NCI-H524 (cell line): ENCODE measurements at places on chromosomes 4 and X.

- DNase-seq, result no peak
Observed at GRCh38 chr4:109499513-109499912, 60.5 kb upstream of the MCUB start.

DNA sequence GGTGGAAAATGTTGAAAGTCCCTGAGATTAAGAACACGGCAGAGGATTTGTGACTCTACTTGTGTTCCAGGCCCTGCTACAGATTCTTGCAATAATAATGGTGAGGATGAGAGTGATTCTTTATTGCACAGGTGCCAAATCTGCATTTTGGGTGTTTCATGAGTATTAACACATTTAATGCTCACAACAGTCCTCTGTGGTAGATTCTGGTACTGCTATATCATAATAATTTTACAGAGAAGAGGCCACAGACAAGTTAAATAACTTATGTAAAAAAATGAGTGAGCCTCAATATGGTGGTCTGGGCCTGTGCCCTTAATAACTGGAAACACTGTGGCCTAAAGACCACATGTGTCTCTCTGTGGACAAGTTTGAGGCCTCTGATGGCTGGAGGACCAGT is 124.3 kb downstream of the C4orf33 start:
- no peak for DNase-seq

DNA sequence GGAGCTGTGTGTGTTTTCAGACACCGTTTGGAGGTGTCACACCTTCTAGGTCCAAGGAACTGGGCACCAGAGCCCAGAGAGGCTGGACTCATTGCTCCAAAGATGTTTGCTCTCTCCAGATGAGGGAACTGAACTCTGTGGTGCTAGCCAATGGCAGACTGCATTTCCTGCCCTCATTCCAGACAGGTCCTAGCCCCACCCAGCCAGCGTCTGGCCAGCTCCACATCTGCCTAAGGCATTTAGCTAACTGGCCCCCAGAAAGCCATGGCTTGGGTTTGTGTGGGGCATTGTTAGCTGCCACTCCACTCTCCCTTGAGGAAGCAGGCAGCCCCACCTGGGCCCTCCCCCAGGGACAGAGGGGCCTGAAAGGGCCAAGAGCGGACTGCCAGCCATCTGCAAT is 11.4 kb downstream of the FGD1 start:
- DNase-seq, result no peak

DNA sequence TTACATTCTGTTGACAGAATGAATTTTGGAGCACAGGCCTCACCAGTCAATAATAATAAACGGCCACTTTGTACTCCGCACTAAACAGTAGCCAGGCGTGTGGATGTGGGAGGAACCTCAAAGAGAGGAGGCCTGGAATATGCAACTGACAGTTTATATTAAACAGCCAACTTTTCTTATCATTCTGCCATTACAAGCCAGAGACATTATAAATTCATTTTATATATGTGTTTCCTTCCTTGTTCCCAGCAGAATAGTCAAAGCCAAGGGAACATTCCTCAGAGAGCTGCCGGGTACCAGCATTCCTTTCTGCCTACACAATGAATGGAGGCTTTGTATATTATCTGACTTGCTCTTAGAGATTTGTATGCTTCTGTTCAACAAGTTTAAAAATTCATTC is 436.5 kb upstream of the FTHL17 start:
- DNase-seq, result no peak

- DNase-seq, result no peak
Observed at GRCh38 chr4:25859429-25860148, 3.2 kb downstream of the SEL1L3 start.

DNA sequence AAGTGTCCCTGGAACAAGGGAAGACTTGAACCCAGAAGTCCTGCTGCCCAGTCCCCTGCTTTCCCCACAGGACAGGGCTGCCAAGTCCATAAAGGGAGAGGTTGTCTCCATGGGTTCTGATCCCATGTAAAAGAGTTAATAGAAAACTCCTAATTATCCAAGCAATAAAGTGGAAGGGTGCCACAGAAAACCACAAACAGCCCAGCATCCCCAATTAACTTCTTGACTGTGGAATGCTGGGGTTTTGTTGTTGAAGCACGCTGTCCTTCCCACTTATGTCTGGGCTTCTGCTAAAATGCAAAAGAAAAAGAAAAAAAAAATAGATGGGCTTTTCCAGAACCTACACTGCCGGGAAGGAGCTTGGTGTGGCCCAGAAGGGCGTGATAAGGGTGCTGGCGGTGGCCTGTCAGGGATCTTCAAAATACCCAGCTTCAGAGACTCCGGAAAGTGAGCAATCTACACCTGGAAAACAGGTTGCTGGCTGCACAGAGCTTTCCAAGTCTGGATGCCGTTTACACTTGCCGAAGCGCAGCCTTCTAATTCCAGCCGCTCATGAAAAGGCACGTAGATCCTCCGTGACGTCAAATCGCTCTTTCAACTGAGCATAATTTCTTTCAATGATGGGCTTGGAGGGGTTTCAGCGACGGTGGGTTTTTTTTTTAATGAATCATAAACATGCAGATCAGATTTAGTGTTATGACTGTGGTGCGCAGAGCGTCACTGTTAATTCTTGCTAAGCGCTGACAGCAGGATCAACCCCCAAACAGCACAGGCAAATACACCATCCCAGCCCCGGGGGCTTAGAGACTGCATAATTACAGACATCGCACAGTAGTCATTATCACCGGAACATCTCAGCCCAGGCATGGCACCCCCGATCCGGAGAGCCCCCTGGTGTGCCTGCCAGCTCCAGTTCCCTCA is 197.6 kb downstream of the BCOR start:
- DNase-seq, result peak; percentile 66

DNA sequence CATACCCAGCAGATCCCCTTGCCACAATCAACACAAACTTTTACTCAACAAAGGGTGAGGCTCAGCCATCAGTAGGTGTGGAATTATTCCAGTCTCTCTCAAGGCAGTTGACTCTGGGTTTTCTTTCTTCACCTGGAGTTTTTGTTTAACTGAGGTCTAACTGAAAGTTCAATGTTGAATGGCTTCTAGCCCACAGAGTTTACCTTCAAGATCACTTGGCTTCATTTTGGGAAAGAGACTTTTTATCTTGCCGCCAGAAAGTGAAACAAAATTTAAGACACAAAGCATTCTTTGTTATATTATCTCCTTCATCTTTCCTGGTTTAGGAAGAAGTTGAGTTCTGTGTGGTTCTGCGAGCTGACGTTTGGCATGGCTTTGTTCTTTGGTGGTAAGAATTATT is 83.8 kb upstream of the RASGEF1B start:
- no peak for DNase-seq

DNA sequence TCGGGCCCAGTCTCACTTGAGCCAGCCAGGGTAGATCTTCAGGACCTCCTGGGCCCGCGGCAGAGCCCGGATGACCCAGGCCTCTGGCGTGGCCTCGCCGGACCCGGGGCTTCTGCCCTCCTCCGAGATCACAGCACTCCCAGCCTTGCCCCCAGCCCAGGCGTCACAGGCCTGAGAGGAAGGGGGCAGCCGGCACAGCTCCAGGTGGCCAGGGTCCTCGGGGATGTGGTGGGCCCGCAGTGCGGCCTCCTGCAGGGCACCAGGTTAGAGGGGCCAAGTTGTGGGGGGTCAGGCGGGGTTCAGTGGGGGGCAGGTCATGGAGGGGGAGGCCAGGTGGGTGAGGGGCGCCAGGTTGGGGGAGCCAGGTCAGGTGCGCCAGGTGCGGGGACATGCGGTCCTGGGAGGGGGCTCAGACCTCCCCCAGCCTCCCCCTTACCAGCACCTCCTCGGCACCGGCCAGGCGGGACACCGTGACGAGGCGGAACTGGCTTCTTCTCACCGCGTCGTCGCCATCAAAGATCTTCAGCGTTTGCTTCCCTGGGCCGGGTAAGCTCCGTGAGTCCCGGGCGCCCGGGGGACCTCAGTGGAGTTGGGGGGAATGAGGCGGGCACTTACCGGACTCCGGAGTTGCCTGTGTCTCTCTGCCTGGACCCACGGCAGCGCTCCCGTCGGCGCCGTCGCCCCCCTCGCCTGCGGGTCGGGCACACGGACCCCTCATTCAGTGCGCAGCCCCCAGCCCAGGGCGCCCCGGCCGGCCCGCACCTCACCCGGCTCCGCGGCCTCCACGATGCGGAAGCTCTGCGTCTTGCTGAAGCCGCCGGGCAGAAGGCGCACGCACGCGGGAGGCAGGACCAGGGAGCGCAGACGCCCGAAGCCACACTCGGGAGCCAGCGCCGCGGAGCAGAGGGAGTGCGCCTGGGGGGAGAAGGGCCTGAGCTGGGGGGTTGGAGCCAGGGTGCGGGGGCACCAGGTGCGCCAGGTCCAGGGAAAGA is 6.0 kb downstream of the DGKQ start:
- no peak for DNase-seq

GRCh38 chr4:8244001-8244757 is 25.4 kb upstream of the HTRA3 start:
- no peak for DNase-seq

DNA sequence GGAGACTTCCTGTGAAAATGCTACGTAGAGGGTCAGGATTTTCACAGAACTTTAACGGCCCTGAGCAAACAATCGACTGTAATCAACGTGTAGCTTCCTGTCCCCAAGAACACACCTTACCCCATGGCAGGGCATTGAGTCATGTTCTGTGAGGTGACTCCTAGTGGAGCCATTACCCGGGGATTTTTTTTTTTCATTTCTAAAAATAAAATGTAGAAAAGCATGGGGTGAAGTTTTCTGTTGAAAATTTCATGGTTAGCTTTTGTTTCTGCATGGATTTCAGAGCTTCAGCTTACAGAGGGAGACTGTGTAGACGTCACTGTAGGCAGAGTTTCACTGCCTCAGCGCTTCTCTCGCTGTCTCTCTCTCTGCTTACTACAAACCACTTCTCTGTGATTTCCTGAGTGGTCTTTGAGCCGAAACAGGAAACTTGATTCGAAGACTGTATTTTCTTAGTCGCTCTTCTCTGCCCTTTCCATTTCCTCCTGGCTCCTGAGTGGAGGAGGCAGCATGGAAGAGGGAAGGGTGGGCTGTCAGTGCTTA is 111.7 kb downstream of the NFKB1 start:
- DNase-seq, result no peak

GRCh38 chr4:30281986-30282385 is 438.2 kb upstream of the PCDH7 start:
- DNase-seq, result peak; percentile 30

- DNase-seq, result no peak
Observed at GRCh38 chr4:26076896-26077295, 162.9 kb downstream of the SMIM20 start.

- DNase-seq, result no peak
Observed at GRCh38 chr4:54588404-54588803, 69.4 kb upstream of the KIT start.

DNA sequence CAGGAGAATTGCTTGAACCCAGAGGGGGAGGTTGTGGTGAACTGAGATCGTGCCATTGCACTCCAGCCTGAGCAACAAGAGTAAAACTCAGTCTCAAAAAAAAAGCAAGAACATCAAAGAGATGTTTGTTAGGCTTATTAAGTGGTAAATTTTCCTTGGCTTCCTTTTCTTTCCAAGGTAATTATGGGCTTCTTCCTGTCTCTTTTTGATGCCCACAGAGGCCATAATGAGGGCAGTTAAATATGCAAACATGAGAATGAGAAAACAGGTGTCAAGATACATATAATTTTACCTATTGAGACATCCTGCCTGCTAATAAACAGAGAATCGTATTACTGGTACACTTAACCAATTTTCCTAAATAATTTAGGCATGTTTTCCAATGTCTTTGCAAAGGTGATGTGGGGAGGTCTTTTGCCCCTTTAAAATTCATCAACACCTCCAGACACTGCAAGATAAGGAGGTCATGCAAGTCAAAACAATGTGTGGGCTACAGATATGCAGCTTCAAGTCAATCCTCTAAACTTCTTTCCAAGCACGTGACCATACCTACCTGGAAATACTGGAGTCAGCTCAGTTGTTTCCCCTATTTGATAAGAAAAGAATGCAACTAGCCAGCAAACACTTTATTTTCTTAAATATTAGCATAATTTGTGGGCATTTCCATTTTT is 2.7 kb downstream of the SLC39A8 start:
- no peak for DNase-seq

DNA sequence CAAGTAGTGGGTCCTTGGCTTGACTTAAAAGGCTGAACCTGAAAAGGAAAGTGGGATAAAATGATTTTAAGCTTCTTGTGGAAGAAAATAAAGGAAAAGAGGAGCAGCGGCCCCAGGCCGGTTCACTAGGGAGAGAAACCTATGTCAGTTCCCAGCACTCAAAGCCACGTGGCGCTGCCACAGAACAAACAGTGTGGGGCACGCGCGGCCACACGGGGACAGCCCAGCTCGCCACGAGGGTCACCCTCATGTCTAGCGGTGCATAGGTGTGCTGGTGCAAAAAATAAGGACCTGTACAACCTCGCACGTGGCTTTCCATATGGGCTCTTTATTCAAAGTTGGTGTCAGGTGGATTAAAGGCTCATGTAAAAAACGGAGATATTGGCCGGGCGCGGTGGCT is 17.1 kb downstream of the MSANTD1 start:
- no peak for DNase-seq

GRCh38 chr4:113013751-113014150 is 35.7 kb upstream of the ANK2 start:
- no peak for DNase-seq

DNA sequence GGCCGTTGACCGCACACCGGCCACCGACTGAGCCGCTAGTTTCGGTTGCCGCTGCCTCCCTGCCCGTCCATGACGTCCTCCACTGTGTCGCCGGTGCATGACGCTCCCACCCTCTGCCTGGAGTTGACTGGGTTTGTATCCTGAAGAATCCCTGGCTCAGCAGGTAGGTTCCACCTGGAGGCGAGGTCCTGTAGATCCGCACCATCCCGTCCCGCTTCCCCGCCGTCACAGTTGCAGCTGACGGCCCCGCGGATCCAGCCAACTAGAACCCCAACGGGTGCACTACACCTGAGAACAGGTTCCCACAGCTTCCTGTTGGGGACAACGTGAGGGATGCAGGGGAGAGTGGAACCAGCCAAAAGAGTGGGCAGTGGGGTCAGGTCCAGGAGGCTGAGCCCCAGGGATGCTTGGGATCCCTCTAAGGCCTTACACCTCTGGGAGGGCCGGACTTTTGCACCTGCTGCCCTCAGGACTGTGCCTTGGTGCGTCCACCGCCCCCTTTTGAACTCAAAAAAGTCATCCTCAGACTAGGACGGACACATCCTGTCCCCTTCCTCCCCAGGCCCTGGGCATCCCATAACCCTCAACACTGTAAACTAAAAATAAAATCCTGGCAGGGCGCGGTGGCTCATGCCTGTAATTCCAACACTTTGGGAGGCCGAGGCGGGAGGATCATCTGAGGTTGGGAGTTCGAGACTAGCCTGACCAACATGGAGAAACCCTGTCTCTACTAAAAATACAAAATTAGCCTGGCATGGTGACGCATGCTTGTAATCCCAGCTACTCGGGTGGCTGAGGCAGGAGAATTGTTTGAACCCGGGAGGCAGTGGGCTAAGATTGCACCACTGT is 1.1 kb upstream of the SLBP start:
- no peak for DNase-seq

DNA sequence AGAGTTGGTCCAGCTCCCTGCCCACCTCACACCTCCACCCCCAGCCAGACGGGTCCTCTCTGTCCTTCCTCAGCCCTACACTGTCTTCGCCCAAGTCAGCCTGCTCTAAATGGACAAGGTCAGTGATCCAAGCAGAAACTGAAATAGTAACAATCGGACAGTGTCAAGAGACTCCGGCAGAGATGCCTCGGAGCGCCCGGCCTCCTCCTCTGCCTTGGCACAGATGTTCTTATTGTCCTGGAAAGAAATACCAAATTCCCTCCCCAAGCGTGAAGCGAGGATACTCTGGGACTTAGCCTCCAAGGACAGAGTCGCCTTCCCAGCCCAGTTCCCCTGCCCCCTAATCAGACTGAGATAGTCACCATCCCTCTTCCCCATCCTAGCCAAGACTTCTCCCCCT is 28.5 kb downstream of the UTP14A start:
- DNase-seq, result no peak
